ENCODE measurements at places on chromosomes 7 and 10.

- no peak for DNase-seq
Measured at GRCh38 chr10:121244818-121245217, 353.4 kb downstream of the FGFR2 start.

- no peak for DNase-seq
Measured at GRCh38 chr10:71059054-71059818, 153.1 kb upstream of the UNC5B start.

DNA sequence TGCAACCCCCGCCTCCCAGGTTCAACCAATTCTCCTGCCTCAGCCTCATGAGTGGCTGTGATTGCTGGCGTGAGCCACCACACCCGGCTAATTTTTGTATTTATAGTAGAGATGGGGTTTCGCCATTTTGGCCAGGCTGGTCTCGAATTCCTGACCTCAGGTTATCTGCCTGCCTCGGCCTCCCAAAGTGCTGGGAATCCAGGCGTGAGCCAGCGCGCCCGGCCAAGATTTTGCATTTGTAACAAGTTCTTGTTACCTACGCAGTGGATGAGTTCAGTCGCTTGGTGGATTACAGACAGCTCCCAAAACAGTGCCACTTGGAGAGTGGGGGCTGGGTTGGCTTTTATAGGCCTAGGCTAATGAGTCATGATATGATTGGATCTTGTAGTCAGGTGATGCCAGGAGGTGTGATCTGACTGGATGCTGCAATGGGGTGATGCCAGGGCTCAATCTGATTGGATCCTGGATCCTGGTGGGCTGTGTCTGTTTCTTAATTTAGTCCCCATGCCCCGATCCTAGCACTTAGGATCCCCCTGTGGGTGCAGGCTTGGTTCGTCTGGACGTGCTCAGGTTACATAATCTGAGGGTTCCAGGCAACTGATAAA is 20.3 kb downstream of the SBDS start:
- DNase-seq, result no peak

DNA sequence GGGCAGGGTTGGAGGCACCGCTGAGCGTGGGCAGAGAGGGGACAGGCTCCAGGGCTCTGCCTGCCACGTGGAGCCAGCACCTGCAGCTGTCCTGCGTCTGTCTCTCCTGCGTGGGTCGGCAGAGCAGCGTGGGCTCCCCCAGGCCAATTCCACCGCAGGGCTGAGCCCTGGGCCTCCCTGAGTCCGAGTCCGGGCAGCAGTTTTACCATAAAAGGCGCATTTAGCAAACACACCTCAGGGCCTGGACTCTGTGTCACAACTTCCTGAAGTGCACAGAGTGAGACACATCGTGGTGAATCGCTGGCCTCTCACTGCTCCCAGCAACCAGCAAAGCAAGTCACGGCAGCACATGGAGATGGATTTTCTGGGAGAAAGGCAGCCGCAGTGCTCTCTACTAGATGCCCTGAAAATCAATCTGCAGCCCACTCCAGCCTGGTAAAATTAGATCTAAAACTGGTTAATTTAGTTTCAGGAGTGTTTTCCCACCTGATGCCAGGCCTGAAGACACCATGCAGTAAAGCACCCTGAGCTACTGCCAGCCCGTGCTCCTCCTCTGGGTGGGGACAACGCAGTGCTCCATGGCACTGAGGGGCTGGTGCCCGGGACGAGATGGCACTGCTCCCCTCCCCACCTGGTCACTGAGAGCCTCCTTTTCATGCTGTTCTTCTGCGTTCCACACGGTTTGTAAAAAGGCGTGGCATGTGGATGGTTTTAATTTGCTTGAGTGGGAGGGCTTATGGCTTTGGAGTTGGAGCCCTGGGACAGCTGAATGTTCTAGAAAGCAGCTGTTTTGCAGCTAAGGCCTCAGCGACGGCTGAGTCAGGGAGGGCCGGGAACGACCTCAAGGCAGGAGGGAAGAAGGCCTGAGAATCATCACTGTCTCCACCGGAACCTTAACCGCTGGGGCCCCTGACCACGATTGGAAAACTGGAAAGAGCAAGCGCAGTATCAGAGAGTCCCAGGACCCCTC is 336.9 kb downstream of the ADARB2 start:
- DNase-seq, result no peak

- DNase-seq, result no peak
Measured at GRCh38 chr7:2872296-2872874, 28.3 kb upstream of the GNA12 start.

DNA sequence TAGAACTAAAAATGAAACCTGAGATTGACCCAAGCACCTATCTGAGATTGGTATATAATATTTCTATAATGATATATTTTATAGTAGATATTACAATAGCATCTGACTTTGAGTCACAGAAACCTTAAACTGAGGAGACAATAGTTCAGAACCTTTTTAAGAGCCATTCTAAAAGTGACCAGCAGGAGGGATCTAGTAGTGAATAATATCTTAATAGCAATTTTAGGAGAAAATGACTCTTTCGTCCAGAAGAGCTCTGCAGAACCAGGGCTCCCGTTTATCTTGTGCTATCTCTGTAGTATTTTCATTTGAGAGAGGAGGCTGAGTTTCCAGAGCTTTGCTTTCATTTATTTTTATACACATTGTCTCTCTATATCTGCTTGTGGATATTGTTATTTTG is 68.1 kb downstream of the PODXL start:
- DNase-seq, result no peak

GRCh38 chr10:50556237-50557120 is 67.3 kb downstream of the SGMS1 start:
- no peak for DNase-seq

DNA sequence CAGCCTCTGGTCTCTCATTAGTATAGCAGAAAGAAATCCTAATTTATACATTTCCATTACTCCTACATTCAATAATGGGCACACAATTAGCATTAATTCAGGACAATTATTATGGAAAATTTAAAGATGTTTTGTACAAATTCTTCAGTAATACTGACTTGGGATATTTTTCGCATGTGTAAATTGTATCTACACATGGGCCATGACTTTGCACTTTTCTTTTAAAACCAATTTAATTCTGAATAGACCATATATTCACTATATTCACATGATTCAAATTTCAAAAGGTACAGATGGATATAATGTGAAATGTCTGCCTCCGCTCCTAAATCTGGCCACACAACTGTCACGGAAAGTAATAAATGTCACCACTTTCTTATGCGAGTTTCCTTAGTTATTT is 123.0 kb downstream of the TCERG1L start:
- DNase-seq, result no peak

DNA sequence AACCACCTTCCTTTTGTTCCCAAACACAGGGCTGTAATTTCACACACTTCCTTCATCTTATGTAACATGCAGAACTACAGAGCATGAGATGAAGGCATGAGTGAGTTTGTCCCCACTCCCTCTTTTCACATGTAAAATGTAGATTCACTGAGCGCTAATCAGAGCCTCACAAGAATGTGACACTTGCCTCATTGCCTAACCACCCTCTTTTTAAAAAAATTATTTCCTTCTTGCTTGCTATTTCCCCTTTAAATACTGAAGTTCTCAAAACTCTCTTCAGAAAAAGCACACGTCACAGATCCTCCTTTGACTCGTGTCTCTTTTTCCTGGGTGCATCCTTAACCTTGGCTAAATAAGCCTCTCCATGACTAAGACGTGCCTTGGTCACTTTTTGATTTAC is 121.2 kb upstream of the TARP start:
- DNase-seq, result no peak

DNA sequence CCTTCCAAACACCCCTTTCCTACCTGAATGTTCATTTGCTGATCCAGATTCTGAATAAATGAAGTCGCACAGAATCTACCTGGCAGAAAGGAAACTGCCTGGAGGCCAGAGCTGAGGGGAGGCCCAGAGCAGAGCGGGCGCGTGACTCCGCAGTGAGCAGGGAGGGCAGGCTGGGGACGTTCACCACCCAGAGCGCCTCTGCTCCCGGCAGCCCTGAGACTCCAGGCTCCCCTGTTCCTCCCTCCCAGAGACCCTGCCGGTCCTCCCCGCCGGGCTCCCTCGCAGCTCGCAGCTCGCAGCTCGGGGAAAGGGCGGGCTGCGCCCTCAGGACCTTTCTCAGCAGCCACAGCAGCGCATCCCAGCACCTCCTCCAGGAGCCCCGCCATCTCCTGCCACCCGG is 176.7 kb upstream of the ZNF32 start:
- no peak for DNase-seq

- DNase-seq, result no peak
Measured at GRCh38 chr10:35926846-35927245, 284.8 kb upstream of the FZD8 start.

DNA sequence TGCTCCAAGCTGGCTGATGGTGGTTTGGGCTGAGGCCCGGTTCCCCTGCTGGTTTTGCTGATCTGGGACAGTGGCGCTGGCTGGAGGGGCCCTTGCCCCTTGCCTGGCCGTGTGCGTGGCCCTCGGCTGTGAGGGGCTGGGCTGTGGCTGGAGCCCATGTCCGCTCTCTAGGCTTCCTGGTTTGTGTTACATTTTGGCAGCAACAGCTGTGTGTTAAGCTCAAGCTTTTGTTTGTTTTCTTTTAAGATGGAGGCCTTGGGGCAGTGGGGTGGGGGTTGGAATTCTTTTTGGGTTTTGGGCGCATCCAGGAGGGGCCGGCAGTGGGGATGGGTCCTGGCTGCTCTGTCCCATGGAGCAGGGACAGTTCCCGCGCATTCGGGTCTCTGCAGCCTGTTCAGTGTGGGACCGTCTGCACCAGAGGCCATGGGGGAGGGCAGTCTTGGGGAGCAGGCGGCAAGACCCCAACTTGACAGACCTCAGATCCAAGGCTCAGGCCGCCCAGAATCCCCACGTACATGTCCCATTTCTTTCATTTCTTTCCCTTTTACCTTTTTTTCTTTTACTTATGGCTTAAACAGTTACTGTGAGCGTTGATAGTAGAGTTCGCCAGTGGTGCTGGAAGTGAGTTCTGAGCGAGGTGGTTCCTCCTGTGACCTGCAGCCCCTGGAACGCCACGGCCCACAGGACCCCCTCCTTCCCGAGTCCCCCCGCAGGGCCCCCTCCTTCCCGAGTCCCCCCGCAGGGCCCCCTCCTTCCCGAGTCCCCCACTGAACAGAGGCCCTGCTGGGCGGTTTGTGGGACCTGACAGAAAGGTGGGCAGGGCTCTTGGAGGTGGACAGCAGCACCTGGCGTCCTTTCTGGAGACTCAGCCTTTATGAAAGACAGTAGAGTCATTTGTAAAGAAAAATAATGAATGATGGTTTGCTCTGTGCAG is 75.3 kb downstream of the INPP5A start:
- no peak for DNase-seq

DNA sequence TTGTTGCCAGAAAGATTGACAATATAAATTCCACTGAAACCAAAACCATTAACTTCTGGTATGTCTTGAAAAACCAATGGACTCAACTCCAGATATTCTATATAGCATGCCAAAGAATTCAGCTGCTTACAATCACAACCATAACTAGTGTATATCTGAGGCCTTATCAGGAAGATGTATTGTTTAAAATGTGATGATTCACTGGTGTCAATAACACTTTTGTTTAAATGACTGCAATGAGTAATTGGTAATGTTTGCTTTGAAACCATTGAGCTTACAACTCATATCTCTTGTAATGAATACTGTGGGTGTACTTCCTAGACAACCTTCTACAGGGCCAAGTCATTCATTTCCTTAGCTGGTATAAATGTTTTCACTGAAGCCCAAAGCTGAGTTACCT is 727.9 kb upstream of the KCND2 start:
- no peak for DNase-seq

DNA sequence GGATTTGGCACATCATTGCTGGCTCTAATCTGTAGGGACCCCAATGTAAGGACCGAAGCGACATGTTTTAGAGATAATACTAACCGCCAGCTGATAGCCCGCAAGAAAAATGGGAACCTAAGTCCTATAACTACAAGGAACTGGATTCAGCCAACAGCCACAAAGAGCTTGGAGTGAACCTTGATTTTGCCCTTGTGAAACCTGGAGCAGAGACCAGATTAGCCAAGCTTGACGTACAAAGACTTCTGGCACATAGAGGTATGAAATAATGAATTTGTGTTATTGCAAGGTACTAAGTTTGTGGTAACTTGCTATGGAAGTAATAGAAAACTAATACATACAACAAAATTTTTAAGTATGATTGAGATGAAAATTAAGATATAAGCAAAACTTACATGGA is 246.9 kb downstream of the AGMO start:
- DNase-seq, result no peak

DNA sequence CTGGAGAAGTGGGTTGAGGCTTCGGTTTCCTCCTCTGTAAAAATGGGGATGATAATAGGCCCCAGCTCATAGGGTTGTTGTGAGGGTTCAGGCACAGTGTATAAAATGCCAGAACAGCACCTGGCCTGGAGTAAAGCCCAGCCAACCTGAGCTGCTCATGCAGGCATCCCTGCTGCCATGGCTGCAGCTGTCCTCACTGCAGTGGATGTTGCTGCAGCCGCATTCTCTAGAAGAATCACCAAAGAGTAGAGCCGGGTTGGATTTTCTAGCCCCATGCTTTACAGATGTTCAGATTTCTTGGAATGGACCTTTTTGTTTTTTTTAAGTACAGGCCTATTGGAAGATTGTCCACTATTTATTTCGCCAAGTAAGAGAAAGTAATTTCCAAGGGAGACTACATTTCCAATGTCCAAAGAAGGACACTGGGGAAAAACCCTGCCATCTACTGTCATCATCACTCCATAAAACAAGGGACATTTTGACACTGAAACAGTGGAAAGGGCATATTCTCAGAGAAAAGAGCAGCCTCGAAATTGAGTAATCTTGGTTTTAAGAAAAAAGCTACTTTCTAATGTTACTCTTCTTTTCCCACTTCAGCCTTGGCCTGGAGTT is 147.5 kb upstream of the TCF7L2 start:
- DNase-seq, result no peak

GRCh38 chr10:114402871-114403540 is 1.3 kb downstream of the AFAP1L2 start:
- DNase-seq, result no peak
